ENCODE measurements at places on chromosomes 13 and 19.
A peak's percentile ranks its signal among the peaks of the same experiment; 100 is the strongest.

DNA sequence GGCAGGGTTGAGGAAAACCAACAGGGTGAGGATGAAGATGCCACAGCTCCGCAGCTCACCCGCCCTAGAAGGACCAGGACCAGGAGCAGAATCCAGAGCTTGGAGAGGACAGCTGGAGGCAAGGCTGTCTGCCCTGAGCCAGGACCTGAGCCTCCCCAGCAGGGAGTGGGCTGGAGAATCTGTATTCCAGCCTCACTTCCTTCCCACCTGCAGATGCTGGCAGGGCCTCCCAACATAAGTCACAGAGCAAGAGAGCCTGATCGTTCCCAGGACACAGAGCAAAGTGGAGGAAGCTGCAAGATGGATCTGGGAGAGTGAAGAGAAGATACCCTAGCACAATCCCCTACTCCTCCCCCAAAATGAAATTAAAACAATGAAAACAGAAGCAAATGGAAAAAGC is 61.7 kb upstream of the WASF3 start:
- no peak for DNase-seq

DNA sequence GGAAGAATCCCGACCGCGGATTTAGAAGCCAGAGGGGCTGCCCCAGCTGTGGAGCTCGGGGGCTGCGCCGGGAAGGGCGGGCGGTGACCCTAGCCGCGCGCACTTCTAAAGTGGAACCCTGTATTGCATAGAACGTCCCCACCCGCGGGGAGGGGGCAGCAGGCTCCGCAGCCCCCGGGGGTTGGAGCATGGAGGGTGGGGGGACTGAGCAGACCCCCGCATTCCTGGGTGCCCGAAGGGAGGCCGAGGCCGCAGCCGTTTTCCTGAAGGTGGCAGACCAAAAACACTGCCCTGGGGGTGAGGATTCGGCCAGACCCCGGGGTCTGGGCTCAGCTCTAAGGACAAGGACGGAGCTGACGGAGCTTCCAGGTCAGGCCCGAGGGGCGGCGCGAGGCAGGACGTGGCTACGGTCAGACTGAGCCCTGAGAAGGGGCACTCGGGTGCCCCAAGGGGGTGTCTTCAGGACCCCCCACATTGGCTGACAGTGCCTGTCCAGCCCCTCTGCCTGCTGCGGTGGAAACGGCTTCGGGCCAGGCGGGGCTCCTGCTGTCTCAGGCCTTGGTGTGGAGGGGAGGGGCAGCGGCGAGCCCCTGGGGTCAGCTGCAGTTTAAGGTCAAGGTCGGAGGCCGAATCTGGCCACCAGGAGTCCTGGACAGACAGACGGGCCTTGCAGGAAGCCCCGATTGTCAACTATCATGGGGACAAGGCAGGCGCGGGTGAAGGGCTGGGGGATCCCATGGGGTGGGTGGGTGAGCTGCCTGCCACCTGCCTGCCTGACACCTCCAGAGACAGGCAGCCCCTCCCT is 12.6 kb downstream of the MKNK2 start:
- no peak for DNase-seq

DNA sequence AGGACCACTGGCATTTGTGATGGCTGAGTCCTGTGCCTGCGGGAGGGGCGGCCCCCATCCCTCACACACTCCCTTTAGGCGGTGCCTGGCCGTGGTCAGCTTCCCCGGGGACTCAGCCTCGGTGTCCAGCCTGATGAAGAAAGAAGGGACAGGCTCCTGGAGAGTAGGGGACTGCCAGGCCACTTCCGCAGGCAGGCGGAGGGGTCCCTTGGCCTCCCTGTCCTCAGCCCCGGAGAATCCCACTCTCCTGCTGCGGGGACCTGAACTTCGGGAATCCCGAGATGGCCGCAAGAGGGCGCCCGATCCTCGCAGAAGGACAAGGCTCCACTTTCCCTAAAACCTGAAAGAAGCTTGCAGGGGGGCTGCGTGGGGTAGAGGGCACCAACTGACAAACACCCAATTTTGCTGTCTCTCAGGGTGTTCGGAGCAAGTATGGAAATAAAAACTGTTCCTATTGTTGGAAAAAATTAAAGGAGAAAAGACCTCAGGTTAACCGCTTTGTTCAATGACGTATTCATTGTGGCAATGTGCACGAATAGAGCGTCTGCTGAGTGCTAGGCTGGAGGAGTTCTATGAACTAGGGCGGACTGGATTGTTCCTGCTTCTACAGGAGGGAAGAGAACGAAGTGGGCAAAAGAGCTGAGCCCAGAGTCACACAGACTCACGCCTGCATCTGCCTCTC is 297.3 kb downstream of the ZNF536 start:
- DNase-seq: peak; percentile 88

- DNase-seq: no peak
Observed at GRCh38 chr13:22235285-22235949, 564.5 kb downstream of the FGF9 start.

GRCh38 chr13:75947448-75947847 is 311.3 kb downstream of the LMO7 start:
- no peak for DNase-seq

- no peak for DNase-seq
Observed at GRCh38 chr13:108272333-108272732, 2.8 kb downstream of the TNFSF13B start.

DNA sequence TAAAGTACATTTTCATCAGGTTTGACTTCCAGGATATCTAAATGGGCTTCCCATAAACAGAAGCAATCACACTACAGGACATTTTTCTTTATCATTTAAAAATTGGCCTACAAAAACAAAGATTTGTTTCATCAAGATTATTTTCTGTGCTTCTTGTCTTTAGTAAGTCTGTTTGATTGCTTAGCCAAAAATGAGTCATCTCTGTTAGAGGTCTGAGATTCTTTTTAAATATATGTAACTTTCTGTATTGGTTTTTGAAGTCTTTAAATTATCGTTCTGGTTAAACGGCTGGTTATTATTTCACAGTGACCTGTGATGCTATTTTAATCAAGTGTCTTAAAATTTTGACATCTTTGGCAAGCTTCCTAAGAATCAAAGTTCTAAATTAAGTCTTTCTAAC is 62.7 kb downstream of the SLITRK1 start:
- DNase-seq: no peak

All from A673 (cell line).